K562 (cell line): ENCODE measurements at places on chromosomes 4 and X. TPM values are rescaled to one million over a fixed set of nuclear protein-coding genes. Genes with fewer than 3 reads are reported as not detected.

GRCh38 chrX:24498181-24498580 is 33.1 kb downstream of the PDK3 start:
- H3K27me3 ChIP-seq, result no peaks in the 10 kb centered on the region; the same call in 2 of the 3 replicates
- DNase-seq, result peak; percentile 6
- no peak overlapping the region for H3K4me3 ChIP-seq
- H3K4me1 ChIP-seq, result no peaks in the 10 kb centered on the region
- H3K36me3 ChIP-seq, result no peaks in the 10 kb centered on the region

DNA sequence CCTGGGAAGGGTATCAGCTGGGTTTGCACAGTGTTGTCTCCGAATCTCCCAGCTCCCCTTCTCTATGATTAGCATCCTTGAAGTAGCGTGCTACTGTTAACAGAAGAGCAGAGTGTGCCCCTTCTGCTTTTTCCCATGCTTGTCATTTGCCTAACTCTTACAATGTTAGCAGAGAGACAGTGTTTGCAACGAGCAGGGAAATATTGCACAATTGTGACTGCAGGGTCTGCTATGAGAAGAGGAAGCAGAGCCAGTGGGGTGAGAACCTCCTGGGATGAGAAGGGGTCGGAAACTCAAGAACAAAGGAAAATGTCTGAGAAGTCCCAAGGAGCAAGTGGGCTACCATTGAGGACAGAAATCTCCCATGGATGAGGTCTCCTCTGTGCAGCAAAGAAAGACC is 7.8 kb upstream of the CHRNA9 start:
- H3K36me3 ChIP-seq, result no peaks in the 10 kb centered on the region
- DNase-seq, result no peak
- H3K27ac ChIP-seq, result no peak overlapping the region

DNA sequence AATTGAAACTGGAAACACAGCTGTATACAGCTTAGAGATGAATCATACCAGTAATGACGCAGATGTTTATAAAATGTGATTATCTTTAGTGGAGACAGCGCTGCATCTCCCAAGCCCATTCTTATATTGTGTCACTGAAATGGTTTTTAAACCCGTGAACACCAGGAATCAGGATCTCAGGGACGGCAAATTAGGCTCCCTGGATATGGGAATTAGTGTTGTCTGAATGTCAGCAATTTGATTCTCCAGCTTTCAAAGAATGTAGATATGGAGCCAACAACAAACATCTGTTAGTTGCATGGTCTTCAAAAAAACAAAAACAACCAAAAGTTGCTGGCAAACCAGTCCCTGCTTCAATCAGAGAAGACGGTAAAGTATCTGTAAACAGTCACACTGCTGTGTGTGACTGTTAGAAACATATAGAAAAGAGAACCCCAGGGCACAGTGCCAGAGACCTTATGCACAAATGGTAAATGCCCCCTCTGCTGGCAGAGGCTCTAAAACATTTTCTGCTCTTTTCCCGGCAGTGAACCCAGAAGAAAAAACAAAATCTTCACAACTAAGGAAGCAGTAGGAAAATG is 351.9 kb upstream of the FTHL17 start:
- DNase-seq, result peak; percentile 40
- no peaks in the 10 kb centered on the region for H3K4me1 ChIP-seq
- H3K27me3 ChIP-seq, result no peaks in the 10 kb centered on the region
- no peak overlapping the region for H3K27ac ChIP-seq
- H3K4me3 ChIP-seq, result no peak overlapping the region

GRCh38 chrX:86946569-86946968 is 571.0 kb upstream of the KLHL4 start:
- no peak overlapping the region for H3K4me3 ChIP-seq
- peak; percentile 4 for DNase-seq
- H3K27me3 ChIP-seq, result no peaks in the 10 kb centered on the region
- H3K36me3 ChIP-seq, result no peaks in the 10 kb centered on the region
- no peak overlapping the region for H3K27ac ChIP-seq

GRCh38 chrX:489820-490219 is 103.1 kb upstream of the PPP2R3B start:
- no peak overlapping the region for H3K27ac ChIP-seq
- H3K27me3 ChIP-seq, result no peaks in the 10 kb centered on the region
- no peaks in the 10 kb centered on the region for H3K36me3 ChIP-seq
- no peaks in the 10 kb centered on the region for H3K4me1 ChIP-seq
- no peak overlapping the region for H3K4me3 ChIP-seq
- no peak for DNase-seq

GRCh38 chrX:9797384-9798360 is 11.4 kb downstream of the SHROOM2 start:
- no peak for DNase-seq
- no peaks in the 10 kb centered on the region for H3K4me1 ChIP-seq
- H3K27ac ChIP-seq, result no peak overlapping the region
- no peaks in the 10 kb centered on the region for H3K36me3 ChIP-seq

GRCh38 chrX:71657267-71657666 is 10.1 kb upstream of the LOC101059915 start:
- no peaks in the 10 kb centered on the region for H3K36me3 ChIP-seq
- H3K27me3 ChIP-seq, result peaks cover 10% of the 10 kb centered on the region; the same call in 2 of the 3 replicates
- no peak overlapping the region for H3K4me3 ChIP-seq
- no peak overlapping the region for H3K27ac ChIP-seq

Gene DCLK2
- 0.07 TPM in 1 of 2 replicates, not detected in the other for total RNA-seq

Gene SSX2
- total RNA-seq, result 87.5 and 87.6 TPM in 2 replicates
